ENCODE measurements at places on chromosomes 6 and 20. TPM values are rescaled to one million over a fixed set of nuclear protein-coding genes. Genes with fewer than 3 reads are reported as not detected.

The BEND6 gene
- 0.57 TPM for total RNA-seq

DNA sequence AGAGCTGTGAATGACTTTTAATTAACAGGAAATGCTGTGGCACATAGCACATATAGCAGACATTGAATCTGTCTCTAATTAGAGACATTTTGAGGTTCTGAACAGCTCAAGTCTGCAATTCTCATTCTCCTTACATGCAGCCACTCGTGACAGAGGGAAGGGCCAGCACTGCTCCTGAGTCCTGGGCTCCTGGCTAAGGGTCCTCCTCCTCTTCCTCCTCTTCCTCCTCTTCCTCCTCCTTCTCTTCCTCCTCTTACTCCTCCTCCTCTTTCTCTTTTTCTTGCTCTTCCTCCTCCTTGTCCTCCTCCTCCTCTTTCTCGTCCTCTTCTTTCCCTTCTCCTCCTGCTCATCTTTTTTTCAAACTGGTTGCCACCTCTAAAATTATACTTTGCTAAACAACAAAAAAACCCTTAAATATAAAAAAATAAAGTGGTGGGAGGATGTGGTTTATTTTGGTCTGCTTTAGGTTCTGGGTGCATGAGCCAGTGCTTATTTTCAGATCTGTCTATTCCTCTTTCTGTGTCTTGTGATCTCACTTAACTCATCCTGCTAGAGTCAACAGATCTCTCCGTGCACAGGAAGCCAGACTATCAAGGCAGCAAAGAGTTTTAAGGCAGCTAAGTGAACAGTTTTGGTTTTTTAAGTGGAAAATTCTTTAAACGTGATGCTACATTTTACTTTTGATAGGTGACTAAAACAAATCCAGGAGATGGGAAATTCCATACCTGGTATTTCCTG lies 159.3 kb downstream of the CD83 start:
- H3K36me3 ChIP-seq, result no peaks in the 10 kb centered on the region
- no peak for DNase-seq
- peak overlapping the region; percentile 58 for H3K27ac ChIP-seq
- H3K4me1 ChIP-seq, result peaks cover 40% of the 10 kb centered on the region
- no peaks in the 10 kb centered on the region for H3K27me3 ChIP-seq
- H3K4me3 ChIP-seq, result no peak overlapping the region

The CGA gene
- total RNA-seq, result not detected

DNA sequence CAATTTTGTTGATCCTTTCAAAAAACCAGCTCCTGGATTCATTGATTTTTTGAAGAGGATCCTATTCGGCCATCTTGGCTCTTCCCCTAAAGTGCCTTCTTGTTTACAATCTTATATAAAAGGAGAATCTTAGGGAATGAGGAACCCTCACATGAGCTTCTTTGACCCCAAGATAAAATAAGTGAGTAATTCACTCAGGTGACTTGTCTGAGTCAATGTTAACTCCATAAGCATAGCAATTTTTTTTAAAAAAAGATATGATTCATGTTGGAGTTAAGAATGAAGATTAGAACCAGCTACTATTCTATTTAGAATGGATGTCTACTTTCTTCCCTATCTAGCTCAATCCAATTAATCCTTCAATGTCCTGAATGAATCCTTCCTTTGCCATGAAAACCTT lies 21.0 kb downstream of the WASF1 start:
- no peak overlapping the region for H3K4me3 ChIP-seq
- H3K27ac ChIP-seq, result no peak overlapping the region
- no peaks in the 10 kb centered on the region for H3K36me3 ChIP-seq

DNA sequence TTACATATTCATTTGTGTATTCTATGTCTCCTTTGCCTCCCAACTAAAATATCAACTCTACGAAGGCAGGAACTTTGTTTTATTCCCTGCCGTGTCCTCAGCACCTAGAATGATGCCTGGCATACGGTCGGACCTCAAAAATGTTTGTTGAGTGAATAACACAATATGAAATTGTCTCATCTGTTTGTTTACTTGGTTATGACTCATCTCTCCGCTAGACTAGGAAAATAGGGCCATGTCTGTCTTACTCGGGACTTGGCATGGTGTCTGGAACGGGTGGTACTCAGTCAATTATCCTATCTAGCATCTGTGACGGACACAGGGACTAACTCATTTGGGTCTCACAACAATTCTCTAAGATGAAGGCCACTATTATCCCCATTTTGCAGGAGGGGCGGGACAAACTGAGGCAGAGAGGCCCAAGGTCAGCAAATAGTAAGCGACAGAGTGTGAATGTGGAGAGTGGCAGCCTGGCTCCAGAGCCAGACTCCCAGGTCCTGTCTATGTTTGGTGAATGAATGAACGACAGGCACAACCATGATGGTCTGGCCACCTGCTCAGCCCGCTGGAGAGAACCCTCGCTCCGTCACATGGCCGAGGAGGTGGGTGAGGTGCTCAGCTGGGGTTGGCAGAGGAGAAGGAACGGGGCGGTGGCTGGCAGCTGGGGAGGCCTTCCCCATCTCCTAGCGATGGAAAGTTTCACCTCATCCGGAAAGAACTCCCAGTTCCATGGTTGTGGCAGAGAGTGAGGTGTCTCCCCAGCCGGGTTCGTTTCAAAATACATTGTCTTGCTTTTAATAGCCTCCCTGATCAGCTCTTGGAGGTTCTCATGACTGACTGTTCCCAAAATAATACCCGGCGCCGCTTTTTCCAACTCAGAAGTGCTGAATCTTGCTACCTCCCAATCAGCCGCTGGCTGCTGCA lies 27.6 kb upstream of the NFATC2 start:
- H3K27me3 ChIP-seq, result no peaks in the 10 kb centered on the region
- H3K4me1 ChIP-seq, result no peaks in the 10 kb centered on the region
- DNase-seq, result no peak
- no peaks in the 10 kb centered on the region for H3K36me3 ChIP-seq
- no peak overlapping the region for H3K27ac ChIP-seq

GRCh38 chr6:4503700-4504099 lies 272.5 kb upstream of the CDYL start:
- DNase-seq, result no peak
- no peaks in the 10 kb centered on the region for H3K36me3 ChIP-seq
- H3K4me1 ChIP-seq, result no peaks in the 10 kb centered on the region
- H3K27ac ChIP-seq, result no peak overlapping the region

DNA sequence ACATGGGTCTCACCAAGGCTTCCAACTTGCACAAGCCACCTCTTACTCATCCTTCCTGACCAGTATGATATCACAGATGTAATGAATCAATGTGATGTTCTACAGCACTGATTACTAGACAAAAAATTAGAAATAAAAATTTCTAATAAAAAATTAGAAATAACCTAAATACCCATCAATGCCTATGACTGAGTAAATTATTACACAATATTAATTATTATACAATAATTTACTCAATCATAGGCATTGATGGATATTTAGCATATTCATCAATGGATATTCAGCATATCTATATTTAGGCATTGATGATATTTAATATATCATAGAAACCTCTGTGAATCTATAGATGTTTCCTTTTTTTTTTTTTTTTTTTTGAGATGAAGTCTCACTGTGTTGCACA lies 43.2 kb upstream of the MBOAT1 start:
- no peak overlapping the region for H3K4me3 ChIP-seq
- no peaks in the 10 kb centered on the region for H3K4me1 ChIP-seq
- no peaks in the 10 kb centered on the region for H3K27me3 ChIP-seq
- H3K36me3 ChIP-seq, result no peaks in the 10 kb centered on the region

DNA sequence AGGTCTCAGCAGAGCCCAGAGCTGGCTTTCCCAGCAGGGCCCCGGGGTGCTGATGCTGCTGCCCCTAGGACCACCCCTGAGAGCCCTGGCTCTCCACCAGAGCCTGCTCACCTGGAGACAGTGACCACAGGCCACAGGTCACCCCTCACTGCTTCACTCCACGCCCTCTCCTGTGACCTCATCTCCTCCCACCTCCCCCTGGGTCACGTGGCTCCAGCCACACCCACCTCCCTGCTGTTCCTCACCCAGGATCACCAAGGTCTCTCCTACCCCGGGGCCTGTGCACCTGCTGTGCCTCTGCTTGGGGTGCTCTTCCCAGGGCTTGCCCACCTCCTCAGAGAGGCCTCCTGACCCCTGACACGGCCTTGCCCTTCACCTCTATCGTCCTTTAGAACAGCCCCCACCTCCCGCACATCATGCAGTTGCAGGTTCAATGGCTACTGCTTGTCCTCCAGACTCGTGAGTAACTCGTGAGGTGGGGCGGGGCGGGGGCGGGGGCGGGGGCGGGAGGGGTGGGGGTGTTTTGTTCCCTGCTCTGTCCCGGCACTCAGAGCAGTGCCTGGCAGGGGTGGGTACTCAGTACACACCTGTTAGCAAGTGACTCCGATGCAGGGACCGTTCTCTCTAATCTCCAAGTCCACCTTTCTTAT lies 468.0 kb downstream of the PREX1 start:
- H3K27ac ChIP-seq, result peak overlapping the region; percentile 7
- no peaks in the 10 kb centered on the region for H3K36me3 ChIP-seq
- H3K4me3 ChIP-seq, result peak overlapping the region; percentile 18
- DNase-seq, result peak; percentile 87

The BMP6 gene
- total RNA-seq, result 5.9 TPM

DNA sequence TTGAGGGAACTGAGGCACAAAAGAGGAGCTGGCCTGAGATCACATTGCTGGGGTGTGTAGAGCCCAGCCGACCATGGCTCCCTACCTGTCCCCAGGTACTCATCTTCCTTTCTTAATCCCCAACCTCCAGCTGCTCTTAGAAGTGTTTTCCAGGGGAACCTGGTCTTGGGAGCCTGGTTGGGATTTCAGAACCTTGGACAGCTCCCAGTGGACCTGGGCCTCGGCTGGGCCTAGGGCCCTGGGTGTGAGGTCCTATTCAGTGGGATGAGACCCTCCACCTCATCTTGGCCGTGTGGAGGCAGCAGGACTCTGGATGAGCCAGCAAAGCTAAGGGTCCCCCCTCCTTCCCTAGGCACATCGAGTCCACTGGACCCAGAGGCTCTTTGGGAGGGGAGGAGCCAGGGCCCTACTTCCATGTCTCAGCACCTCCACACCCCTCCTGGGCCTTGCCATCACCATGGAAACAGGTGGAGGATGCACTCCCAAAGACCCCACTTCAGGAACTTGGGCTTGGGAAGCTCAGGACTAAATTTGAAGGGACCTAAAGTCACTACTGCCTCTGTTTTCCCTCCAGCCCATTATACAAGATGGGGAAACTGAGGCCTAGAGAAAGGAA lies 38.5 kb downstream of the DLGAP4 start:
- no peaks in the 10 kb centered on the region for H3K27me3 ChIP-seq
- H3K4me3 ChIP-seq, result no peak overlapping the region
- peak; percentile 43 for DNase-seq

DNA sequence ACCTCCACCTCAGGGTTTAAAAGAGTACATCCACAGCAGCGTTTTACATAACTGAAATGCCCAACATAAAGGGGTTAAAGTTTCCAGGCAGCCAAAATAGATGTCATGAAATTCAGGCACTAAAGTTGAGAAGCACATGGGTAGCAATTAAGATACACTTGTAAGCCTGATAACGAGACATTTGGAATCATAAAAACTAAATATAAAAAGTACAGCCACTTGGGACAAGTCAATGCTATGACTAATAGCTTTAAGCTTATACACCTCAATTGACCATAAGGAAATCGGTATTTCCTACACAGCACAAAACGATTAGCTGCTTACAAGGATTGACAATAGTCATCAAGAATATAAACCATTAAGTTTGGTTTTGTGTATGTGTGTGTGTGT lies 11.8 kb downstream of the LOC128125822 start:
- no peak overlapping the region for H3K4me3 ChIP-seq
- no peak for DNase-seq
- no peak overlapping the region for H3K27ac ChIP-seq

DNA sequence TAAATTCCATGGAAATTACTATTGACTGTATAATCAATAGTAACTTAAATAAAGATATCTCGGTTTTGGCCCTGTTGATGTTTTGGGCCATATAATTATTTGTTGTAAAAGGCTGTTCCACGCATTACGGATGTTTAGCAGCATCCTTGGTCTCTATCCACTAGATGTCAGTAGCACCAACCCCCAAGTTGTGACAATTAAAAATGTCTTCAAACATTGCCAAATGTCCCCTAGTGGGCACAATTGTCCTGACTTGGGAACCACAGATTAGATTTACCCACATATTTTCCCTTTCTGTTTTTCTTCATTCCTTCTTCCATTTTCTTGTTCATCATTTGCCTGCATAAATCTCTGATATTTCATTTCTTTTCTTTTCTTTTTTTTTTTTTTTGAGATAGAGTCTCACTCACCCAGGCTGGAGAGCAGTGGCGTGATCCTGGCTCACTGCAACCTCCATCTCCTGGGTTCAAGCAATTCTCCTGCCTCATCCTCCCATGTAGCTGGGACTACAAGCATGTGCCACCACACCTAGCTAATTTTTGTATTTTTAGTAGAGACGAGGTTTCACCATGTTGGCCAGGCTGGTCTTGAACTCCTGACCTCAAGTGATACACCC lies 13.6 kb upstream of the WFDC8 start:
- H3K27ac ChIP-seq, result no peak overlapping the region
- no peak overlapping the region for H3K4me3 ChIP-seq
- no peaks in the 10 kb centered on the region for H3K36me3 ChIP-seq
- H3K4me1 ChIP-seq, result no peaks in the 10 kb centered on the region
- H3K27me3 ChIP-seq, result no peaks in the 10 kb centered on the region

The ZBTB9 gene
- 4.4 TPM for total RNA-seq

The CLIC5 gene
- 77.5 TPM for total RNA-seq

DNA sequence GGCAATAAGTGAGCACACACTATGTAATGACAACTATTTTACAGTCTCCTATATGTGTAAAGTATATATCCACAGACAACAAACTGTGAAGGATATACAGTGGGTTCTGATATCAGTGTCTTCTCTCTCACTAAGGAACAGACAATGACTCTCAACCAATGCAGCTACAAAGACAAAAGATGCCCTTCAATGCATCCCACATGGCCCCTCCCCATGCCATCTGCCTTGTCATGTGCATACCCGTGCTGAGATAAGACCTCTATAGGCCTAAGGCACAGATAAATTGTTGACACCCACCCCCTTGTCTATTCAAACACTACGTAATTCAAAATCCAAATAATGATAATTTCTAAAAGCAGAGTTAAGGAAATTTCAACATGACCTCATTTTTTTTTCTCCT lies 1123.5 kb upstream of the MAP3K7 start:
- H3K27me3 ChIP-seq, result no peaks in the 10 kb centered on the region
- DNase-seq, result no peak
- H3K36me3 ChIP-seq, result no peaks in the 10 kb centered on the region
- no peak overlapping the region for H3K27ac ChIP-seq
- H3K4me1 ChIP-seq, result no peaks in the 10 kb centered on the region

The TNF gene
- 6.5 TPM for total RNA-seq

The SULF2 gene
- total RNA-seq, result 9.3 TPM

DNA sequence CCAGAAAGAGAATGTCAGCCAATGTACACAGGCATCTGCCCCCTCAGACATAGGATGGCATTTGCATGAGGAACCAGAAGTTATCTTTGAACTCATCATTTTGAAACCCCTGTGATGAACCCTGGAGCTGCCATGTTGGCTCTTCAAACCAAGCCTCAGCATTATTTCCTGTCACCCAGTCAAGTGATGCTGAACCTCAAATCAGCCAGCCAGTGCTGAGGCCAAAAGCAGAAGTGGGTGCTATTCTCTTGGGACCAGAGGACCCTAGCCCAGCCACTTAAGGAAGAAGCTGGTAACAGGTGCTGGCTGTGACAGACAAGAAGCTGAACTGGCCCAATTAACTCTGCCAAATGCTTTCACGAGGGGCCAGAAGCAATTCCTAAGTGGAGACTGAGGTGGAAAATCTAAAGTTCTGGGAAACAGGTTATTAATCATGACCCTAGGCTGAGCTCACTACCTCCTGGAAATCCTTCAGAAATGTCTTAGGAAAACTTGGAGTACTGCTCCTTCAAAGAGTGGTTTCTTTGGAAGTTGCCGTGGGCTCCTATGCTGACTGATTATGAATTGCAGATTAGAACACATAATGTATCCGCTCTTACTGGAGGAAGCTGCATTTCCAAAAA lies 4.0 kb downstream of the PKIG start:
- peak overlapping the region; percentile 84 for H3K27ac ChIP-seq
- peak; percentile 84 for DNase-seq
- peaks cover 100% of the 10 kb centered on the region for H3K4me1 ChIP-seq
- no peaks in the 10 kb centered on the region for H3K27me3 ChIP-seq
